ENCODE measurements at places on chromosomes 2 and 18.

GRCh38 chr2:71498261-71498701, 44.9 kb downstream of the DYSF start:
- no peak for DNase-seq

DNA sequence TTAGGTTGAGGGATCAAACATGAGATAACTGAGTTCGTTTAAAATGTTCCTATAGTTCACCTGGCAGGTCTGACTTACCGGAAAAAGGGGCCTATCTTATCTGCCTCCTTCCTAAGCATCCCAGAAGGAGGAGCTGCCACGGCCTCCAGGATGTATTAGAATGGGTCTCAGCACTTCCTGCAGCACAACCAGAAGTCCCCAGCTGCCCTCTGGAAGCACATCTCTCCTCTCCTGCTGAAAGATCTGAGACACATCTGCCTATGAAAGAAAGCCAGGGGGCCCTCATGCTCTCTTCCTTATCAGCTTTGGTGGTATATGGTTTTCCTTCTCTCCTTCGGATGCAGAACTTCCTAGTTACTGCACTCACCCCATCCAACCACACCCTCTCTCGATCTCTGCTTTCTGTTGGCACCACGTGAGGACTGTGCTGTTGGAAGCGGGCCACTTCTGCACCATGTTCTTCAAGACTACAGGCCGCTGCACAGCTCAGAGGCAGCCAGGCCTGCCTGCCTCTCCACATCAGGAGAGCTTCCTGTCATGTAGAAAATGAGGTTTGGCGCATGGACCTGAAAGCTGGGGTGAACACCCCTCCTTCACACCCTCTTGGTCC, 6.5 kb downstream of the IGFBP5 start:
- no peak for DNase-seq

GRCh38 chr18:64240316-64240715, 91.4 kb upstream of the LINC00305 start:
- DNase-seq = no peak

DNA sequence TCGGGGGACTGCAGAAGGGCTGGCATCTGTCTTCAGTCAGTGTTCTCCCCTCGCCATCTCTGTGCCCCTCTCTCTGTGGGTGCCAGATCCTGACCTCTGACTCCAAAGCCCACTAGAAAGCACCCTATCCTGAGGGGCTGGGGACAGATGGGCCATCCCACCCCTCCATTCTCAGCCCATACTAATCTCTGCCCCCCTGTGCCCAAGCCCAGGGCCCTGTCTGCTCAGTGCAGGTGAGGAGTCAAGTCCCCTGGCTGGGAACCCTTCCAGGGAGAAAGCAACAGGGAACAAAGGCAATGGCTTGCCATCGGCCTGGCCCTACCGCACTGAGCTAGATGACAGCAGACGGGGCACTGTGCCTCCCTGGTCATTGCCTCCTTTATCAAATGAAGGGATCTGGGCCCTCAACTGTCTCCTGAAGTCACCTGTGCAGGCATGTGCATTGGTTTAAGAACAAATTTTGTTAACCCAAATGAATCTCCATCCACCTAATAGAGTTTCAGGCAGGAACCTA, 42.7 kb upstream of the ID2 start:
- no peak for DNase-seq

DNA sequence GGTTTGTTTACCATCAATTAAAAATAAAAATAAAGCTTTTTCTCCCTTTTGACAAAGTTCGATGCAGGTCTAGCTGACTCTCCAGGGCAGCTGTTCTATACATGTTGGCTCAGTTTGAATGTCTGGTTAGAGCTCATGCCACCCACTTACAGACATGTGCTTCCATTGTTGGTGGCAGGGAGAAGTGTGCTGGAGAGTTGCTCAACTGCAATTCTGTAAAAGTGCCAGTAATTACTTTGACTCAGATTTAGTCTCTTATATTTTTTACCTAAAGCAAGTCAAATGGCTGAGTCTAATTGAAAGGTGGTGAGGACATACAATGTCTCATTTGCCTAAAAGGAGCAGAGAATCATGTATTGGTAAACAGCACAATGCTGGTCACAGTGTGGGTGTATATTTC, 609.1 kb upstream of the SYT4 start:
- no peak for DNase-seq

- DNase-seq = no peak
Measured at GRCh38 chr18:11387880-11388279, 221.5 kb upstream of the SLC35G4 start.

DNA sequence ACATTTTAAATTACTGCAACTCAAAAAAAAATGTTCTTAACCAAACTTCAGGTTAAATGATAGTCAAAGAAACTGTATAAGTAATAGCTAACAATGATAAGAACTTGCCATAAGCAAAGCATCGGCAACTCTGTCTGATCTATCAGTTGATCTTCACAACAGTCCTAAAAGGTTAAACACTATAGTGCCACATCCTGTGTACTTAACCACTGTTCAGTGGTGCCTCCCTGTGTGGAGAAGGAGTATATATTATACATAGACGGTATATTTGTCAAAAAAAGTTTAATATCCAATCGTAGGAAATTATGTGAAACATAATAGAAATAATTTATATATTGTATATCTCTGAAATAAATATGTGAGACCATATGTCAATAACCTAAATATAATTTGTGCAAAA, 13.0 kb downstream of the DTNA start:
- DNase-seq = no peak

DNA sequence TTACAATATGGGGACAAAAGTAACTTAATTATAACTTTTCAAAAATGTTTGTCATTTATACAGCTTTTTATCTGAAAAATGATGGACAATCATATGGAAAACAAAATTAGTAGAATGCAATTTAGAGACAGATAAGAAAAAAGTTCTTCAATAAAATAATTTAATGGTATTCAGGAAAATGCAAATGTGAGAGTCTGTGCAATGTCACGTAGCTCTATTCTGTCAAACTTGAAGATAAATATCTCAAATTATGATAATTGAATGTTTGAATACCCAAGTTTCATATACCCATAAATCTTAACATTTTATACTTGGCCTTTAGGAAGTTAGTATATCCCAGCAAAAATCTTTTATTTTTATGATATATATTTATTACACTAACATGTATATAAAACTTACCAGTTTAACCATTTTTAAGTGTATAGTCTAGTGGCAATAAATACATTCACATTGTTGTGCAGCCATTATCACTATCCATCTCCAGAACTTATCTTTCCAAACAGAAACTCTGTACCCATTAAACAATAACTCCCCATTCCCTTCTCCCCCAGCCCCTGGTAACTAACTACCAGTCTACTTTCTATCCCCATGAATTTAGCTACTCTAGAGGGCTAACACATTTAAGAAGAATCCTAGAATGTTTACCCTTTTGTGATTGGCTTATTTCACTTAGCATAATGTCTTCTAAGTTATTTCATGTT, 311.5 kb downstream of the SOCS6 start:
- no peak for DNase-seq

DNA sequence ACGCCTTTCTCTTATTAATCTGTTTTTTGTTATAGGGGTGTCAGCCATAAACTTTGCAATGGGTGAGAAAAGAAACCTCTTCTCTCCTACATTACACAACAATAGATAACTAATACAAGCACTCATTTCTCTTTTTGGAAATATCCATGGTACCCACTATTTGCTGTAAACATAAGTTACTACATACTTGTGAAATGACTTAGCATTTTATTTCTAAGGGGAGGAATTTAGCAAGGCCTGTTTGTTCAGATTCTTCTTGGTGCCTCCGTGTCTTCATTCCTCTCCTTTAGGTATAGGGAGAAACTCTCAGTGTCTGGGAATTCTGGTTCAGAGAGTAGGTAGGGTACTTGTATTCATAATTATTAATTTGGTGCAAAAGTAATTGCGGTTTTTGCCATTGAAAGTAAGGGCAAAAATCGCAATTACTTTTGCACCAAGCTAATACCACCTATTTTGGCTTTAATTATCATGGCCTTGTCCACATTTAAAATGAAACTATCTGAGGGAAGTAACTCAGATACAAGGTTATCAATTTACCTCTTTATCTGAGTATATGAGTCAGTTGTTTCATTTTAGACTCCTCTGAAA, 134.8 kb downstream of the MREG start:
- no peak for DNase-seq

DNA sequence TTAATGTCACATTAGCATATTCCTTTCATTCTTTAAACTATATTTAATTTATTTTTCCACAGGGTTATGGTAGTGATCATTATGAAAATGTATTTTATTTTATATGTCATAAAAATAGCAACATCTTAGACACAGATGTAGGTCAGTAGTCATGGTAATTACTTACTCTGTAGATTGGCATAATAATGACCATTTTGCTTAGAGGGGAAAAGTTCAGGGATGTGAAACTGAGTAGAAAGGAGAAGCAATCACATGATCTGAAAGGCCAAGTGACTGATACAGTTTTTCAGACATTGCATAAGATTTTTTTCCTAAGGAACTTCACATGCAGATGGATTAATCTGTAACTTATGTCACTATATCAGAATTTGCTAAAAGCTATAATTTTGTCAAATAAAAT, 286.9 kb downstream of the CTNNA2 start:
- no peak for DNase-seq

DNA sequence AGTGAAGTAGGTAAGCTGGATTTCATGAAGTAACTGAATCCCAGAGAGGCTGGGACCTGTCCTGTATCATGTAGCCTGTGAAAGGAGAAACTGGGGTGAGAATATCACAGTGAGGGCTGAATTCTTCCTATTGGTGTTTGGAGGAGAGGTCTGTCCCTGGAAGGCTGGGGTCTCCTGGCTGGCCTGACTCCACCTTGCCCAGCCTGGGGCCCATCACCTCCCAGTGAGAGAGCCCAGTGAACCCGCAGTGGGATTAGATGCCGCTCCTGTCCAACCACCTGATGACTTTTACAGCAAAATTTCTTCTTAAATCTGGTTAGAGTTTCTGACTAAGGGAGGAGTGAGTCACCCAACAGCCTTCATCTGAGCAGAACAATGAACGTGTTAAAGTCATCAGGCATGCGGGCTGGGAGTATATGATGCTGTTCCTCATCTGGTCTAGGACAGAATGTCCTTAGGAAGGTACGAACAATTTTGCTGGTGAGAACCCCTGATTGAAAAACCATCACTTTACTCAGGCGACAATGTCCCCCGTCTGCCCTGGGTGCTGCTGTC, 152.9 kb downstream of the LPIN1 start:
- DNase-seq = peak; percentile 1

GRCh38 chr2:126686841-126687485, 31.0 kb downstream of the GYPC start:
- DNase-seq = no peak

- peak; percentile 32 for DNase-seq
Measured at GRCh38 chr2:156385242-156385641, 50.9 kb upstream of the GPD2 start.

- no peak for DNase-seq
Measured at GRCh38 chr2:65539633-65540032, 107.2 kb upstream of the SPRED2 start.

GRCh38 chr2:68889500-68889899, 18.3 kb upstream of the BMP10 start:
- DNase-seq = no peak

GRCh38 chr2:46184794-46185583, 112.2 kb upstream of the EPAS1 start:
- DNase-seq = no peak

DNA sequence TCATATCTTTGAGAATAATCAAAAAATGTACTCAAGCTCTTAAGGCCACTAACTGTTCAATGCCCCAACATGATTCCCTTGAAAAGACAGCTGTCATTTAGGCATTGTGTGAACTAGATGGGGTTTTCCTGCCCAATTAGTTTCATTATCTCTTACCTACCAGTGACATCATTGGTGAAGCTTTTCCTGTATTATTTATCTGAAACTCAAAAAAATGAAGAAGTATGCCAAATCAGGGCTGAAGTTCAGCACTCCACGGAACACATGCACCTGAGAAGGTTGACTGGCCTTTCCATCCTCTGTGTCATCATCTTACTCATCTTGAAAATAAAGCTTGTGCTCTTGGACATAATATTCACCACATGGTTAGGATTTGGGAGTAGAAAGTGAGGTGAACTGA, 126.4 kb downstream of the TXNL1 start:
- DNase-seq = no peak

GRCh38 chr2:68709421-68709911, 25.1 kb upstream of the ARHGAP25 start:
- no peak for DNase-seq

DNA sequence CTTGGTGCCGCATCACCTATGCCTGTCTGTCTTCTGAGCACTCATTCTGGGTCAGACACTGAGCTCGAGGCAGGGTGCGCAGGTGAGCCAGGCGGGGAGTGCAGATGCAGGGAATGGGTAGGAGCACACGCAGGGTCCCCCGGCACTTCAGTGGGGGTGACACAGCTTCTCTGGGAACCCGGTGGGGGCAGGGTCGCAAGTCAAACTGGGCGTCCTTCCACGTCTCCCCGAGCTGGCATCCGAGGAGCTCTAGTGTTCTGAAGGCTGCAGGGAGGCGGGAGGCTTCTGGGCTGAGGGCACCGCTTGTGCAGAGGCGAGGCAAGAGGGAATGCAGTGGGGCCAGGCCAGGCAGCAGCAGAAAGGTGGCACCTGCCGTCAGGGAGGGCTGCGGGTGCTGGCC, 86.0 kb downstream of the DGKD start:
- no peak for DNase-seq
